AG10803 (cell line): ENCODE measurements at places on chromosomes 11 and 22.
A peak's percentile ranks its signal among the peaks of the same experiment; 100 is the strongest.

GRCh38 chr11:86197448-86197847 is 47.1 kb upstream of the EED start:
- peak; percentile 37 for DNase-seq

DNA sequence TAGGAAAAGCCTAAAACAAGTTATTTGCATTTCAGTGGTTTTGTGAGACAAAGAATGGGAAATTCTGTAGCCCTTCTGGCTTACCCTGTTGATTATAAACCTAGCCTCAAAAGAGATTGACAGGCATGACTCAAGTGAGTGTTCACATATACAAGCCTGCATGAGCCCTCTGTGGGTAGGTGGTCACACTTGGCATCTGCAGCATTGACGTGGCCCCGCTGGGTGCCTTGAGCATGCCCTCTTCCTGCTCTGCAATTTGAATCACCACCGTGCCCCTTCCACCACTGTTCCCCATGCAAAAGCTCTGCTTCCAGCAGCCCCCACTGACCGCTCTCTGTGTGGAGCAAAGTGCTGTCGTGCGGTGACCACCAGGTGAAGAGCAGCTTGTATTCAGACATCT is 21.0 kb upstream of the ADSL start:
- no peak for DNase-seq

DNA sequence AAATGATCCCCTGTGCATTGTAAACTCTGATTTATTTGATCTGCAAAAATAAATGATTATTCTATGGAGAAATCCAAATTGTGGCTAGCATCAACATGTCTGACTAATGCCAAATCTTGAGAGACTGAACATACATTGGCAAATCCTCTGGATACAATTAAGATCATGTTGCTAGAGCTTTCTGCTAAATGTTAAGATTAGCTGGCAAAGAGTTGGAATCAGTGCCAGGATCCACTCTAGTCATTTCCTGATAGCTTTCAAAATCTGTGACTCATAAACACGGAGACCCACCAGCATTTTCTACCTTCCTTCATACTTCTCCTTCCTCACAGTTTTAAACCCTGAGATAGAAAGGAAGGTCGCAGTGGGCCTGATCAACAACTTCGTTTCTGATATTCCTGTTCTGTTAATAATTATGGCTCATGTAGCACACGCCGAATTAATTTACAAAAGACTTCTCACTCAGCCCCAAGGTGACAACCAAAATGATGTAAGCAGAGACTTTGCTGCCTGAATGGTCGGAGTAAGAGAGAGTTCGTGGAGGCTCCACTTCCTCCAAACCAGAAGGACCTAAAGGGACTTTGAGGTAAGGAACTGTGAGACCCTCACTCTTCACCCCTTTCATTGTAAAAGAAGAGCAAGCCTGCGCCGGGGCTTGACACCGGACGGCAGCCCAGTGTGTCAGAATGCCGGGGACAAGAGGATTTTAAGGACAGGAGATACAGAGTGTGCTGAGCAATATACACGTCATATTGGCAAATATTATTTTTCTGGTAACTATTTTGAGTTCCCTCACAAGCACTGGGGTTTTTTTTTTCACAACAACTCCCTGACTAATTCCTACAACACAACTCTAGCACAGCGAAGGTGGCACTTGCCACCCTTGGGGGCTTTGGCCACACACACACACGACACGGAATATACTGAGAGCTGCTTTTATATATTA is 42.0 kb downstream of the SERPINH1 start:
- peak; percentile 93 for DNase-seq

DNA sequence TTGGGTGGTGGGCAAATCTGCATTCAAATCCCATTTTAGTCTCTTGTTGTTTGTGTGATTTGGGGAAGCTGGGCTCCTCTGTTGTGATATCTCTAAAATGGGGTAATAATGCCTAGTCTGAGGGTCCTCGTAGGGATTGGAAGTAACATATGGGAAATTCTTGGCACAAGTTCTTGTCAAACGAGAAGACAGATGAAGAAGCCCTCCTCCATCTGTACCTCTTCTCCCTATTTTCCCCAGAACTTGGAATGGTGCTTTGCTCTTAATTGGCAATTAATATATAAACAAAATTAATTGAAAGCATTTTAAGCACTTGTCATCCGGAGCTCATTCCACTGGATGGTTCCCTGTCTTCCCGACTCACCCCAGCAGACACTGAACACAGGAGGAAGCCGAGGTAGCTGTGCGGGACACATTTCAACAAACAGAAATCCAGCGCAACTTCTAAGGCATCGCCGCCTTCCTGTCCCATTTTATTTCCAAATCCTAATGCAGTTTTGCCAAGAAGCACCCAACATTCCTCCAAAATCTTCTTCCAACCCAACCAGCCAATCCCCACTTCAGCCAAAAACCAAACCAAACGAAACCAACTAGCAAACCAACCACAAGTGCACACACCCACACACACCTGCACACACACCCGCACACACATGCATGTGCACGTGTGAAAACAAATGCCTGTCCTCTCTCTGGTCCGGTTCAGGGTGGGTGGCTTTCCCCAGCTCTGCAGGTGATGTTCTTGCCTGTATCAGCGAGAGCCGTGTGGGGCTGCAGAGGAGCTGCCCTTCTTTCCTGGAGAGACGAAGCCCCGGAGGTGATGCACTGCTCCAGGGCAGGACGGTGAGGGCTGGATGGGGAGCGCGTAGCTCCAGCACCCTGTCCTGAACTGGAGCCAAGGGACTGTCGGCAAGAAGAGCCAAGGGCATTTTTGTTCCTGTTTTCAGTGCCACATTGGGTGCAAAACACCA is 100.8 kb upstream of the B3GAT1 start:
- no peak for DNase-seq

GRCh38 chr11:84260862-84261261 is 974.7 kb upstream of the CCDC90B start:
- DNase-seq = no peak

DNA sequence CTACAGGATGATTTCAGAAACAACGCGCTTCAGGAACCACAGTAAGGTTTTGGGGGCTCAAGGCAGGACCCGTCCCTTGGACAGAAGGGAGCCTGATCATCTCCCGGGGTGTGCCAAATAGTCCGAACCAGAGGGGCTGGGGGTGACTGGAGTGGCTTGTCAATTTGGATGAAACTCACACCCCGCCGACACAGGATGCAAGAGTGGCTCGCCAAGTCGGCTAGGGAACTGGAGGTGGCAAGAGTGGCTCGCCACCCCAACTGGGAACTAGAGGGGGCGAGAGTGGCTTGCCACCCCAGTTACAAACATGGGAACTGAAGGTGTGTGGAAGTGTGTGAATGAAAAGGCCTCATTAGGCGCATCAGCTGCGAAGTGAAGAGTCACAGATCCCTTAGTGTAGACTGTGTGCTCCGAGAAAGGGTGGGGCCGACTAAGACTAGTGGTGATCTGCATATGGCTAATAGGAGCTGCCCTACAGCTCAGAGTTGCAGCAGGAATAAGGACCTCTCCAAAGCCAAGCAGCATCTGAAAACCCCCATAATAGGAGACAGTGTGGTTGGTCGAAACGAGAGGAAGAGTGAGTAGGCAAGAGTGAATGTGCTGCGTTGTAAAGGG is 26.6 kb upstream of the CPT1A start:
- DNase-seq = no peak

DNA sequence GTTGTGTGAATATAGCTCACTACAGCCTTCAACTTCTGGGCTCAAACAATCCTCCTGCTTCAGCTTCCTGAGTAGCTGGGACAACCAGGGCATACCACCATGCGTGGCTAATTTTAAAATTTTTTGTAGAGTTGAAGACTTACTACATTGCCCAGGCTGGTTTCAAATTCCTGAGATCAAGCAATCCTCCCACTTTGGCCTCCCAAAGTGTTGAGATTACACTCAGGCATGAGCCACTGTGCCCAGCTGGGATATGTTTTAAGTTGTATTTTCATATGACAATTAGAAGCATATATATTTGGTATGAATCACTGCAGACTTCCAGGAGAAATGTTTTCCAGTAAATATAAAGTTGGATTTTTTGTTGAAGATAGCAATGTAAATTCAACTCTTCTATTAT is 15.4 kb downstream of the DDX10 start:
- DNase-seq = peak; percentile 23

GRCh38 chr11:76318744-76319384 is 62.1 kb downstream of the THAP12 start:
- DNase-seq = peak; percentile 54

DNA sequence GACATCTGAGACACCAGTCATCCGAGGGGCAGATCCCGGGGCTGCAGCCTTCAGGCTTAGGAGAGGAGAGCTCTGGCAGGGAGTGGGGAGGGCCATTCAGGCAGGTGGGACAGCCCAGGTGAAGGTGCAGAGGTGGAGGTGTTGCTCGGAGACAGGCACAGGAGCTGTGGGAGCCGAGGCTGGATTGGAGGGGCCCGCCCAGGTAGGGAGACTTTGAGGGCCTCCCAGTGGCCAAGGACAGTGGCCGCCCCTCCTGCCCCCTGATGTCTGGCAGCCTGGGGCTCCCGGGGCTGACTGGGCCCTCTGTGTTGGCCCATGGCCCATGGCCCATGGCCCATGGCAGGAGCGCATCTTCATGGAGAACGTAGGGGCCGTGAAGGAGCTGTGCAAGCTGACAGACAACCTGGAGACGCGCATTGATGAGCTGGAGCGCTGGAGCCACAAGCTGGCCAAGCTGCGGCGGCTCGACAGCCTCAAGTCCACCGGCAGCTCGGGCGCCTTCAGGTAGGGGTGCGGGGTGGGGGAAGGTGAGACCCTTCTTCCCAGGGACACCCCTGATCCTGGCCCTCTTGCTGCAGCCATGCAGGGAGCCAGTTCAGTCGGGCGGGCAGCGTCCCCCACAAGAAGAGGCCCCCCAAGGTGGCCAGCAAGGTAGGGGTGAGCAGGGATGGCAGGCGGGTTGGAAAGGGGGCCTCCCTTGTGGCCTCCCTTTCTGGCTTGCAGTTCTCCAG is 13.3 kb downstream of the TMEM258 start:
- no peak for DNase-seq

DNA sequence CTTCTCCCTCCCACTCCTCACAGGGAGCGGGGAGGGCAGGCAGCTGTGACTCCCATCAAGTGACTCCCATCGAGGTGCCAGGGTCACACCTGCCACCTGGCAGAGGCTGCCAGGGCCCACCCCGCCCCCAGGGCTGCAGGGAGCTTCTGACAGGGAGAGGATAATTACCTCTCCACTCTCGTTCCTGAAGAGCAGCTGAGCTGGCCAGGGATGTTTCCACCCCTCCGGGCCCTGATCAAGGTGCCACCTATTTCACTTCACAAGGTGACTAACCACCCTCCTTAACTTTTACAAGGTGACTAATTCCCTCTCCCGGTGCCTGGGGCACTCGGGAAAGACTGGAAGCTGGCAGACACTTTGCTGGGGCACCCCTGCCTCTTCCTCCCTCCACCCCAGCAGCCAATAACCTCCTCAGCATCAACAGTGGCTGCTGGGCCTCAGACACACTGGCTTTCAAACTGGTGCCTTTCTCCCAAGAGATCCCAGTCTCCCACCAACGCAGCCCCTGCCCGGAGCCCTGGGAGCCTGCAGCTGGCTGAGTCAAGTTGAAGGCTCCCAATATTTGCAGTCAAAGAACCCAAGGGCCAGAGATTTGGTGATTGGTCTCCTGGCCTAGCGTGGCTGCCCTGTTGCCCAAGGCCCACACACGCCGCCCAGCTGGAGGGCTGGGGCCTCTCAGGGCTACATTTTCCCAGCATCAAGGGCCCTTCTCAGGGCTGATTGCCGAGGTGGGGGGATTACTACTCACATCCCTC is 22.0 kb upstream of the MYRF start:
- no peak for DNase-seq

GRCh38 chr11:10655943-10656576 is 37.5 kb downstream of the IRAG1 start:
- DNase-seq = no peak

DNA sequence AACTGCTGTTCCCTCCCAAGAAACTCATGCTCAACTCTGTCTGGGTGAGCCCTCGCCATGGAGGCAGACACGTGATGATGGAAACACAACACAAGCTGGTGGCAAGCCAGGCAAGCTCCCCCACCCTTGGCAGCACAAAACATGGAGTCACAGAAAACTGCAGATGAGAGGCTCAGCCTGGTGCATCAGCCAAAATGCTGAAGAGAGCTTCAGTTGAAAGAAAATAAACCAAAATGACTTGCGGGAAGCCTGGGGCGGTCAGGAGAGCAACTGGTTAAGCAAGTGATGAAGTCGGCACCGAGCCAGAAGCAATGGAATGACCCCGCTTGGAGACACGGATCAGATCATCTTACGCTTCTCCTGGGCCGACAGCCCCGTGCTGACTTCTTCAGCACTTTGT is 68.3 kb downstream of the C11orf58 start:
- DNase-seq = peak; percentile 21

DNA sequence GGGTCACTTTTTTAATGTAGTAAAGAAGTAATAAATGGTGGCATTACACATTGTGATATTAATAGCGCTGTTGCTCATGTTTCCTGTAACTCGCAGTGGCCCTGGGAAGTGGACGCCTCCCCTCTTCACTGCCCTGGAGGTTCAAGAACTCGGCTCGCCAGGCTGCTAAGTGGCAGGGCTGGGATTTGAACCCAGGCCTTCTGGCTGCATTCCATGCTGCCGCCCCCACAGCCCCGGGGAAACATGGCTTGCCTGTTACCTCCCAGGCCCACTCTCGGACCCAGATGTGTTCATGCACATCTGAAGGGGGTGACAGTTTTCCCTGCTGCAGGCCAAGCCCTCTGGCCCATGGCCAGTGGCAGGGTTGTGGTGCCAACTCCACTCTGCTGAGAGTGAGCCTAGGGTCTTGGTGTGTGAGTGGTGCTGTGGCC is 25.0 kb upstream of the MGAT3 start:
- no peak for DNase-seq

- DNase-seq = no peak
These were observed 29.2 kb downstream of the B3GAT1 start for GRCh38 chr11:134382830-134383229.

DNA sequence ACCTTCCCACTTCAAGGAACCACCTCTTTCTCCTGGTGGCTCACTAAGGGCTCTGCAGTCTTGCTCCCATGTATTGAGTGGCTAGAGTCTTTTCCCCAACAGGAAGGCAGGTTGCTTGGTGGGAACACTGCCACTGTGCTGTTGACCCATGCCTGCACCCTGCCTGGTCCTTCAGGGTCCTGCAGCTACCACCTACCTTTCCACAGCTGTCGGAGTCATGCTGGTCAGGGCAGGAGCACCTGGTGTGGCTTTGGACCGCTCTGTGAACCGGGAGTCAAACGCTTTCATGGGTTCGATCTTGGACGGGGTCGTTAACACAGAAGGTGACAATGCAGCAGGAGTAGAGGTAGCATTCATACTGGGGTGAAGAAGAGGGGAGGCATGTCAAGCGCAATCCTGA is 56.1 kb downstream of the HIRA start:
- no peak for DNase-seq

GRCh38 chr11:134533511-134533910 is 121.5 kb upstream of the B3GAT1 start:
- no peak for DNase-seq

GRCh38 chr11:7332962-7333361 is 81.3 kb downstream of the SYT9 start:
- DNase-seq = no peak

GRCh38 chr11:59102259-59102765 is 4.7 kb upstream of the FAM111B start:
- peak; percentile 32 for DNase-seq

- DNase-seq = peak; percentile 83
These were observed 1.1 kb downstream of the CDC42EP1 start for GRCh38 chr22:37561212-37562048.
